ENCODE measurements at places on chromosomes 1 and 21.

GRCh38 chr1:185585770-185586169 is 148.4 kb upstream of the HMCN1 start:
- DNase-seq, result no peak

GRCh38 chr1:36350659-36351226 is 27.3 kb upstream of the EVA1B start:
- no peak for DNase-seq

DNA sequence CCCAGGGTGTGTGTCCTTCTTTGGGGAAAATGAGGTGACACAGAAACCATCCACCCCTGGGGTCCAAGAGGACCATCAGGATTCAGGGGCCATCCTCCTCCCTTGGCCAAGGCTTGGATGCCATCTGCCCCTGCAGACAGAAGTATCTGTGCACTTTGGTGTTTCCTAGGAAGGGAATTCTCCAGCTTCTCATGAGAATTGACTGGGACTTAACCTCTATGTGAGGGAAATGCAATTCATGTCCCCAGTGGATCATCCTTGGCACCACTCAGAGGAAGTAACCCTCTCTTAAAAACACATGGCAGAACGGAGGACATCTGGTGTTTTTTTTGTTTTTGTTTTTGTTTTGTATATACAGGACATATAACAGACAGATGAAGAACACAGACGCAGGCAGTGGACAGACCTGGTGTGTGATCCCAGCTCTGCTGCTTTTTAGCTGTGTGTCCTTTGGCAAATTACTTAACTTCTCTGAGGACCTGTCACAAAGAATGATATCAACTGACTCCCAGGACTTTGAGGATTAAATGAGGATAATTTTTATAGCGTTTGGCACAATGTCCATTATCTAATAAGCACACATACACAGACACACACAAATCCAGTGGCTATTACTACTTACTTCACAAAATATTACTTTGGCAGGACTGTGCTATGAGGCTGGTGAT is 3.8 kb downstream of the TNN start:
- no peak for DNase-seq

DNA sequence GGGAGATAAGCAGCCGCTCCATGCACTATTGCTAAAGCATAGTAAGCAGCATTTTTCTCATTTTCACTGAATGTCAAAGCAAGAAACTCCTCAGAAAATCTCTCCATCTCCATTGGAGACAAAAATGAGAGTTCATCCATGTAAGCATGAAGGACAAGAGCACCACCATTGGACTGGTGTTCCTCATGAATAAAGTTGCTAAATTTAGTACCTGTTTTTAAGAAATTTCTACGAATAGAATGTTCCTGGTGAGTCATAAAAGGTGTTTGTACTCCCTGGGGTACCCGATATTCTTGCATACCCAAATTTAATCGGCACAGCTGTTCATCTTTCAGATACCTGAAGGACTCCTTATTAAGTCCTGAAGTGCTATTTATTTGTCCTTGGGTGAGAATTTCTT is 14.8 kb downstream of the RSBN1 start:
- DNase-seq, result no peak

GRCh38 chr21:46061950-46062349 is 36.0 kb upstream of the COL6A2 start:
- no peak for DNase-seq

GRCh38 chr21:33684923-33685560 is 42.7 kb downstream of the ITSN1 start:
- DNase-seq, result no peak

DNA sequence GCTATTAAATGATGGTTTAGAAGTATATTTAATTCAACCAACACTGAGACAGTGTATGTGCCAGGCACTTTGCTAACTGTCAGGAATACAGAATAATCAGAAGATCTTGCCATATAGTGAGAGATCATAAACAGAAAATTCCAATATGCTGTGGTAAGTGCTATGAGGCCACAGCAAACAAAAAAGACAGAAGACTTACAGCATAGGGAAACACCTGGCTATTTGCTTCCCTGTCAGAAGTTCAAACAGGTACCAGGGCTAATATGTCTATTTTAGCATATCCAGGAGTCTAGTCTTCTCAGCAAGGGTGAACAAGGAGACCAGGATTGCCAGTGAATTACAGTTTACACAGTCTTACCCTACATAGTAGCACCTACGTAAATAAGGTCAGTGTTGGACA is 30.4 kb downstream of the TRIT1 start:
- no peak for DNase-seq

GRCh38 chr1:237542525-237543418 is 347.9 kb downstream of the ZP4 start:
- DNase-seq, result no peak

GRCh38 chr1:167679714-167680113 is 42.1 kb upstream of the MPZL1 start:
- no peak for DNase-seq

DNA sequence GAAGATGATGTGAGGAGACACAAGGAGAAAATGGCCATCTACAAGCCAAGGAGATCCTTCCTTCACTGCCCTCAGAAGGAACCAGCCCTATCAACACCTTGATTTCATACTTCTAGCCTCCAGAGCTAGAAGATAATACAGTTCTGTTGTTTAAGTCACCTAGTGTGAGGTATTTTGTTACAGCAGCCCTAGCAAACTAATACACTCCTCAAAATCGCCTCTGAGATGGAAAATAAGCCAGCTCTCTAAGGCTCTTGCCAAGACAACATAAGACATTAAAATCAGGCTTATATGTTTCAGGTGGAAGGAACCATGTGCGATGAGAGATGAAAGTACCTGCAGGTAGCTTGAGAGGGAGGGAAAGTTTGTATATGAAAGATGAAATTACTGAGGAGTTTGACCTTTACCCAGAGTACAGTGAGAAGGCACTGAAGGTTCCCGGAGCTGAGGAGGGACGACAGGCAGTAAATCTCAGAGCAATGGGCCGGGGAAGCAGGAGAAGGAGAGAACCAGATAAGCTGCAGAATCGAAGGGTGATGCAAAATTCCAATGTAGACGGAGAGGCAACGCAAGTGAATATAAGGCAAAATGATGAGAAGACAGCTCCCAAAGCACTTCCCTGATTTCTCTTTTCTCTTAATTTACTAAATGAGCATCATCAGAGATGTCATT is 84.7 kb downstream of the HHIPL2 start:
- no peak for DNase-seq

DNA sequence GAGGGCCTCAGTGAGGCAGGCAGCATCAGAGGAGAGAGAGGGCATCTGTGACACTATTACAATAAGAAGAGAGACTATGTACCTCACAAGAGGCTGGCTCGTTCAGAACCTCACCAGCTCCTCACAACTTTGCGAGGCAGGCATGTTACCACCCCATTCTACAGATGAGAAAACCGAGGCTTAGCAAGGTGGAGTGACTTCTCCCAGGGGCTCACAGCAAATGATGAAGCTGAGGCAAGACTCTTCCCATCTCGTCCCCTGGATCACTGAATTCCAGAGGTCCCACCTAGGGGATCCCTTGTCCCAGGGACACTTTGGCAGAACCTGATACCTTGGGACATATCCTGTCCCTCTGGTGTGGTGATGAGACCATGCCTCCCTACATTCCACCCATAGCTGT is 64.4 kb downstream of the DISP3 start:
- no peak for DNase-seq

GRCh38 chr1:189787201-189787600 is 690.5 kb downstream of the BRINP3 start:
- no peak for DNase-seq

DNA sequence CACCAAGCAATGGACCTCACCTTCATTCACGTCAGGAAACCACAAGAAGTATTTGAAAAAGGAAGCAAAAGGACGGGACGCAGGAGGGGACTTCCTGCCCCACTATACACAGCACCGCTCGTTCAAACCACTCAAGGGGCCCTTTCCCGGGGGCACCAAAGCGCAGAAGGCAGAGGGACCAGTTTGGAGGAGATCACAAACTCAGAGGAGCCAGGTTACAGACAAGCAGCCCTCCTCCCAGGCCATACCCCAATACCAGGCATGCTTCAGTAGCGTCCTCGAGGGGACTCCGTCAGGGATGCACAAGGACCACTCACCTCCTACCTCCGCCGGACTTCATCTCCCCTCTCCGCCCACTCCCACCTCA is 685 bp downstream of the CRTC2 start:
- no peak for DNase-seq

DNA sequence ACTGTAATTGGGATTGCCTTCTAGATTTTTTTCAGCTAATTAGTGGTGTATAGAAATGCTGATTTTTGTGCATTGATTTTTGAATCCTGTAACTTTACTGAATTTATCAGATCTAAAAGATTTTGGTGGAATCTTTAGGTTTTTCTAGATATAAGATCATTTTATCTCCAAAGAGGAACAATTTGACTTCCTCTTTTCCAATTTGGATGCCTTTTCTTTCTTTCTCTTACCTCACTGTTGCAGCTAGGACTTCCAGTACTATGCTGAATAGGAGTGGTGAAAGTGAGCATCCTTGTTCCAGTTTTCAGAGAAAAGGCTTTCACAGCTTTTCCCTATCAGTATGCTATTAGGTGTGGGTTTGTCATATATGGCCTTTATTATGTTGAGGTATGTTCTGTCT is 53.6 kb downstream of the TESK2 start:
- DNase-seq, result no peak

GRCh38 chr1:212037900-212038299 is 2.4 kb downstream of the DTL start:
- DNase-seq, result no peak

DNA sequence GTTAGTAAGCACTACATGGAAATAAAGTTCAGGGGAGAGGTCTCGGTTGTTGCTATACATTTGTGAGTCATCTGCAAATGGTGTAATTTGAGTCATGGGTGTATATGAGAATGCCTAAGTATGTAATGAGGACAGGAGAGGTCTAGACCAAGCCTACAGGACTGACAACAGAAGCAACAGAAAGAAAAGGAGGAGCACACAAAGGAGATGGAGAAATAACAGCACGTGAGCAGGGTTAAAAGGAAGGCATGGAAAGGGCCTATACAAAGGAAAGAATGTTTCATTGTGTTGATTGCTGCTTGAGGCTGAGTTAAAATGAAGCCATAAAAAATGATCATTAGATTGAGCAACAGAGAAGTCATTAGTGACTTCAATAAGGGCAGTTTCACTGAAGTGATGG is 28.0 kb upstream of the PRKAA2 start:
- no peak for DNase-seq

GRCh38 chr1:172588296-172589291 is 55.6 kb downstream of the SUCO start:
- DNase-seq, result no peak

DNA sequence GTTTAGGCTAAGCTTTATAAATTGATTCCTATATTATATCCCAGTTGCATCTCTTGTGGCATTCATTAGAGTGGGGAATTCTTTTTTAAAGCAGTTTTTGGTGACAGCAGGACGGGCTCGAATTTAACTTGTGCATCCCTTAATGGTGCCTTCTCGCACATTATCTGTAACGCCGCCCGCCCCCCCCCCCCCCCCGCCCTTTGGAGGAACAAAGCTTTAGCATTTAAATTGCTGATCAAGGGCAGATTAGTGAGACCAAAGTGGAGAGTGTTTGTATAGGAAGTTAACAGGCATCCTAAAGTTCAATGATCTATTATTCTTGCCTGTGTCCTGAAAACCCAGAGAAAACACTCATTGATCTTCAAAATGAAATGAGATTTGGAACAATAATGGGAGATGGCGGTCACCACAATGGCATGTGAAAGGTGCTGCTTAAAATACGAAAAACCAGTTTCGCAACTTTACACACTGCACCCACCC is 2.2 kb downstream of the LMO4 start:
- DNase-seq, result no peak

GRCh38 chr1:11700601-11701467 is 9.3 kb downstream of the DRAXIN start:
- no peak for DNase-seq

DNA sequence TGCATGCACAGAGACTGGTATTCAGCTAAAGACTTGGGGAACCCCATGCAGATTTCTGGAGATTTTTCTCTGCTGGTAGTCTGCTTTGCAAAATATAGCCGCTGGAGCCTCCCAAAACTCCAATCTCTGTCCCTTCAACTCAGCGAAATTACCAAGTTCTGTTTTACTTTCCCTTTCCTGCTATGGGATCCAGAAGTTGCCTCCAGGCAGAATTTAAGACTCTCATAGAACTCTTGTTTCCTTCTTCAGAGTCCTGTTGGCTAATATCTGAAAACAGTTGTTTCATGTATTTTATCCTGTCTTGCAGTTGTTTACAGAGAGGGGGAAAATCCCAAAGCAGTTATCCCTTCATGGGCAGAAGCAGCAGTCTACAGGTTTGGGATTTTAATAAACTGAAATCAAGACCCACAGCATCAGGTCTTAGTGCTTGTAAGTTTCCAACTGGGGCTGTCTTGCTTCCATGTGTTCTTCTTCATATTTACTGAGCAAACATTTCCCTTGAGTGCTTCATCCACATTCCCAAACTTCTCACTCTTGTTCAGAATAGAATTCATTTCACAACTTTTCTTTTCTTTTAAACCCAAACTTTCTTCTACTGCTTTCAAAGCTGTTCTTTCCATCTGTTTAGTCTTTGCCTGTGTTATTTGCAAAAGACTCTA is 221.3 kb upstream of the DMRTA2 start:
- DNase-seq, result no peak

GRCh38 chr1:3530086-3530925 is 75.8 kb downstream of the ARHGEF16 start:
- DNase-seq, result no peak

- DNase-seq, result no peak
Measured at GRCh38 chr1:113887402-113888175, at the start of gene BCL2L15. TSS of gene BCL2L15 (minus strand) at chr1:113887581. CDS start at chr1:113887375, 206 bp downstream.

DNA sequence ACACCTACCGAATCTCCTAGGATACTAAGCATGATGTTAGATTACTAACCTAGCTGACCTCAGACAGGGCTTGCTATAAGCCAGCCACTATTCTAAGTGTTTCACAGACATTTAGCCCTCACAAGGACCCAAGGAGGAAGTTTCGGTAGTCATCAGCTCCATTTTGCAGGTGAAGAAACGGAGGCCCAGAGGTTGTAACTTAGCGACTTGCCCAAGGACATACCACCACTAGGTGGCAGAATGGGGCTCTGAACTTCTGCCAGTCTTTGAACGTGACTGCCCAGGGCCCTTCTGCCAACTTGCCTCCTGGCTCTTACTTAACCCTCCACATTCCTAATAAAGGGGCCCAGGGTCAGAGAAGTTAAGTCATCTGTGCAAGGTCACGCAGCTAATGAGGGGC is 283.5 kb downstream of the C1orf94 start:
- DNase-seq, result no peak

- no peak for DNase-seq
Measured at GRCh38 chr1:215584389-215584788, 17.3 kb downstream of the KCTD3 start.

DNA sequence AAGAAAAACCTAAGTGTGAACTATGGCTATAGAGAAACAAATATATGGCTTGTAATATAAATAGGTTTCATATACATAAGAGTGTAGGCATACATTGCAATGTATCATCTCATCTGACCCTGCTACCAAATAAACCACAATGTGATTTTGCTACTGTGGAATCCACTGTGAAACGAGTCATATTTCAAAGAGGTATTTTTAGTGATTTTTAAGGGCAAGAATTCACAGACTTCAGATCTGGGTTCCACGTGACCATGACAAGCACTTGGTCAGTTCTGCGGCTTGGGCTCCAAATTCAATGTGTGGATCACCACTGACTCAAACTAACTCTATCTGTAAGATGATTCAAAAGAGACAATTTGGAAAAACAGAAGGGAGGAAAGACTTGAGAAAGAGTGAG is 147.0 kb upstream of the ERG start:
- DNase-seq, result no peak

GRCh38 chr1:225999912-226000337 is 782 bp upstream of the SDE2 start:
- DNase-seq, result no peak

All from NCI-H1930 (cell line).